ENCODE measurements at places on chromosomes 5 and 9.

GRCh38 chr9:9764821-9765220 is 848.0 kb downstream of the PTPRD start:
- DNase-seq: no peak

GRCh38 chr5:122915717-122916461 is 70.5 kb downstream of the SNX24 start:
- no peak for DNase-seq

DNA sequence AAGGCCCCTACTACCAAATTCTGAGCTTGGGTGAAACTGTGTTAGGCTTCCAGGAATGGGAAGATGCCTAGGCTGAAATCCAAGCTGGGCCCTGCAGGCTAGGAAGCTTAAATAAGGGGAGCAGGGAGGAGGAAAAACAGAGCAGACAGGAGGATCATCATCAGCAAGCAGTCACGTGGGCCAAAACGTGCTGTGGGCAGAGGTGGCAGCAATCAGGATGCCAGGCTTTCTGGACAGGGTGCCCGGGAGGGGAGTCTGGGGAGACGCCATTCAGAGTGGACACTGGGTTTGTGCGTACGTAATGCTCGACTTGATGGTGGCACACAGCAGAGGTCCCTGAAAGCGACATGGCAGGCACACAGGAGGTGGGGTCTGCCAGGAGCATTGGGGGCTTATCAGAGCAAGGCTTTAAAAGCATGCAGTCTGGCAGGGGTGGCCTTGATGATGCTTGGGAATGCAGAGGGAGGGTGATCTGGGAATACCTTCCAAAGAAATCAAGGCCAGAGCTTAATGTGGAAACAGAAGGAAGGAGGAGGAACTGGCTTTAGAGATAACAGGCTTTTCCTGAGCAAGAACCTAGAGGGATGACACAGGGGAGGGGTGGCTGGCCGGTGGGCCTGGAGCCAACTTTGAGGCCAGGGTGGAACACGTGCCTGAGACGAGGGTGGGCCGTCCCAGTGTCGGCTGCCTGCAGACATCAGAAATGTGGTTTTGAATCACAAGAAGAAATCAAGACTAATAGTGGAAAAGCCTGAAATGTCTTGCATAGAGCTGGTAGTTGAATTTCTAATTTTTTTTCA is 212.5 kb downstream of the GADD45G start:
- no peak for DNase-seq

- DNase-seq: no peak
These were observed 5.1 kb downstream of the FLT4 start for GRCh38 chr5:180644129-180644824.

GRCh38 chr9:134366223-134367031 is 40.2 kb downstream of the RXRA start:
- DNase-seq: peak; percentile 50

- DNase-seq: no peak
These were observed 115.6 kb downstream of the WDR70 start for GRCh38 chr5:37494756-37495155.

DNA sequence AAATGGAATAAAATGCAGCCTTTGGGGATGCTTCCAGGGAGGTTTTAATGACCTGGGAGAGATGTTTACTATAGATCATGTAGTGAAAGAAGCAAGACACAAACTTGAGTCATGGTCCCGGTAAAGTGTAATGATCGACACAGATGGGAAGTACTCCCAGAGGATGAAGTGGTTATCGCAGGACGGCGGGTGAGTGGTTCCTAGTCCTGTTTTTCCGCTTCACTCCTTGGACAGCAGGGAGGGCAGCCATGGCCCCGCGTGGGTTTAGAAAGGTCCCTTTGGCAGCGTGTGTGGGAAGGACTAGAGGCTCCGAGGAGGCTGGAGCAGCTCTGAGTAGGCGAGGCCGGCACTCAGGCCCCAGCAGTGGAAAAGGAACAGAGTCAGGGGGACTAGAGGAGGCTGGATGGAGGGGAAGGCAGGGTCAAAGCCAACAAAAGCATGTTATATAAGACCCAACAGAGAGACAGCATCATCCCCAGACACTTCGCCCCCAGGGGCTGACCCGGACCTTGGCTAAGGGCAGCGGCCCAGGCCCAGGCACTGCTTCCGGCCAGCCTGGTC is 49.2 kb upstream of the STXBP1 start:
- DNase-seq: no peak

DNA sequence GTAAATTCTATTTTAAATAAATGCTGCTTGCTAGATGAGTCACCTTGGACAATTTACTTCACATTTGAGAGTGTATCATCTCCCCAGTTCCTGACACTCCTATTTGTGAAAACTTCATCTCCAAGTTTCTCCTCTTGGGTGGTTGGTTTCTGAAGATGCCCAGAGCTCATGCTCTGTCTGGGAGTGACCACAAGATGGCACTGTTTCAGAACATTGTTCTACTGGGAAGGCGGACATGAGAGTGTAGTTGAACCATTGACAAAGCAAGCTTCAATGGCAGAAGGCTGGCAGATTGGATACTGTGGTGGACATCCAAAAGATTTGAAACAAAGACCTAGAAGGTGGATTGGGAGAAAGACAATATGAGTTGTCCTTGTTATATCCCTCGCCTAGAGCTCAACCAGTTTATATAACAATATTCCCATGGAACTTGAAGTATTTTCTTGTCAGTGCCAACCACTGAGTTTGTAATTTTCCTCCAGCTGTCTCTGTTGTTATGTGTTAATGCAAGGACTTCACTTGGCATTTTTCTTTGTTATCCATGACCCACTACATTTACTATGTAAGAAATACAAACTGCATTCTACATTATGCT is 234.3 kb upstream of the ANKH start:
- DNase-seq: peak; percentile 70

DNA sequence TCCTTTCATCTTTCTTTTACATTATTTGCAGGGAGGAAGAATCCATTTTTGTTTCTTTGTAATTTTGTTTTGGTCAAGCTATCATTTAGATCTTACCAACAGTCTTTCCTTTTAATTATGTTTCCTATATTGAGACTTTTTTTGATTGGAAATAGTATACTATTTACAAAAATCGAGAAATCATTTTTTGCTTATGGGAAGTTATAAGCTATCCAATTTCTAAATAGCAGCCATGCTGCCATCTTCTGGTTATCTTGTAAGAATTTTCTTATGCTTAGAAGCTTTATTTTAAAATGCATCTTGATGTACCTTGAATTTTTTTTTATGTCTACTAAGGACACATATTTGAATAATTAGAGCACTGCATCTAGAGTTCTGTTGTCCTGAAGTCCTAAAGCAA is 821.2 kb downstream of the PTPRD start:
- peak; percentile 47 for DNase-seq

DNA sequence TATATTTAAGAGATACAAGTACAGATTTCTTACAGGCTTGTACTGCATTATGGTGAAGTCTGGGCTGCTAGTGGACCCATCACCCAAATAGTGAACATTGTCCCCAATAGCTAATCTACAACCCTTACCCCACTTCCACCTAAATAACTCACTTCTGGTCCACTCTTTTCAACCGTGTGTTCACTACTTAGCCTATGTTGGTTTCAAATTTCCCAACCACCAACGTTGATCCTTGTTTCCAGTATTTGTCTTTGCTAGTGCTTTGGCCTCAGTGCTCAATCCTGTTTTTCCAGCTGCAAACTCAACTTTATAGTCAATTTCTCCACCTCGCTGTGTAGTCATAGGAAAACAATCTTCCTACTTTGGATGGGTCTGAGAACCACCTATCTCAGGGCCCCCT is 45.3 kb upstream of the TTC39B start:
- DNase-seq: no peak

- DNase-seq: no peak
These were observed 57.7 kb upstream of the SHB start for GRCh38 chr9:38126730-38127129.

DNA sequence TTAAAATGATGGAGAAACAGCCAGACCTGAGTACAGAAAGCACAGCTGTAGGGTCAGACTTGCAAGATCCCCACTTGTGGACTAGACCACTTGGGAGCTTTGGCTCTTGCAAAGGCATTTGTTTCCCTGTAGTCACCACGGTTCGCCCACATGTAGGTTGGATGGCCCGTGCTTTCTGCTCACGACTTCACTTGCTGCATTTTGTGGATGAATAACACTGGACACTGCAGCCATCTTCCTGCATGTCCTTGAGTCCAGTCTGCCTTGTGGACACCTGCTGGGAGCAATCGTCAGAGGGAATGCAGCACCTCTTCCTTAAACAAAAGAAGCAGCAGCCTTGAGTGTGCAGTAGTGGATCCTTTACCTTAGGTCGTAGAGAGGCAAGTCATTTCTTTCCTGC is 372.9 kb upstream of the IRX2 start:
- DNase-seq: no peak

DNA sequence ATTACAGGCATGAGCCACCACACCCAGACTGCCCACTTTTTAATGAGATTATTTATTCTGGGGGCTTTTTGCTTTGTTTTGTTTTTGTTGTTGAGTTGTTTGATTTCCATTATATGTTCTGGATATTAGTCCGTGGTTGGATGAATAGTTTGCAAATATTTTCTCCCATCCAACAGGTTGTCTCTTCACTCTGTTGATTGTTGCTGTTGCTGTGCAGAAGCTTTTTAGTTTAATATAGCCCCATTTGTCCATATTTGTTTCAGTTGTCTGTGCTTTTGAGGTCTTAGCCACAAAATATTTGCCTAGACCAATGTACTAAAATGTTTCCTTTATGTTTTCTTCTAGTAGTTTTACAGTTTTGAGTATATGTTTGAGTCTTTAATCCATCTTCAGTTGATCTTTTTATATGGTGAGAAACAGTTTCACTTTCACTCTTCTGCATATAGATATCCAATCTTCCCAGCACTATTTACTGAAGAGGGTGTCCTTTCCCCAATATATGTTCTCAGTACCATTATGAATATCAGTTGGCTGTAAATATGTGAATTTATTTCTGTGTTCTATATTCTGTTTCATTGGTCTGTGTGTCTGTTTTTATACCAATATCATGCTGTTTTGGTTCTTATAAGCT is 30.2 kb upstream of the TBCA start:
- DNase-seq: peak; percentile 12

- no peak for DNase-seq
These were observed 20.2 kb upstream of the MTAP start for GRCh38 chr9:21782205-21782604.

DNA sequence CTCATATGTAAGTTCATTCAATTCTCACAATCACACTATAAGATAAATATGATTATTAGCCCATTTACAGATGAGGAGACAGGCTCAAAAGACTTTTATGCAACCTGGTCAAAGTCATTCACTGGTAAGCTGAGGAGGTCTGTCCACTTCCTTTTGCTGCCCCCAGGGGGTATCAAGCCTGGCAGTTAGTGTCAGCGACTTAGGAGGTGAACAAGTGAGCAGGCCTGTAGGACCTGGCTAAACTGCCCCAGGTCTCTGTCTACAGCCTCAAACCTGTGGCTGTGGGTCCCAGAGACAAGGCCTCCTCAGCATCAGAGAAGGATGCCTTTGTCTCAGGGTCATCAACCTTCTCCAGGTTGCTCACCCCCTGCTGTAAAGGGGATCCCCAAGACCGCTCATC is 10.4 kb downstream of the TGFBI start:
- DNase-seq: peak; percentile 31

GRCh38 chr9:109251080-109251775 is 69.6 kb downstream of the EPB41L4B start:
- peak; percentile 50 for DNase-seq

GRCh38 chr5:111235635-111236034 is 11.5 kb downstream of the CAMK4 start:
- no peak for DNase-seq

GRCh38 chr9:121842612-121842978 is 191.2 kb downstream of the DAB2IP start:
- DNase-seq: no peak

DNA sequence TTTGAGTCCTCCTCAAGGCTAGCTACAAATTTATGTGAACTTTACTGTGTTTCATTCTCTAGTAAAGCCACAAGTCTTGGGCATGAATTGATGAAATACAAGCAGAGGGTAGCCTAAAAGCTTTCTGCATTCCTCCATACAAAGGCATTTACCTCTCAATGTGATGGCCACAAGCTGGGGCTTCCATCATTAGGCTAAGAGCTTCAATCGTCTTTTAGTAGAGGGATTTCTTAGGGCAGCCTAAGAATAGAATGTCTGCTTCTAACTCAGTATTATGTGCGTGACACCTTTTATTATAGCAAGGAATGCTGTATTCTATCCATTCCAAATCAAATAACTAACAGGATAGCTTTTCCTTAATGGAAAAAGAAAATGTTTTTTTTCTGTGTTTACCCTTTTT is 3.7 kb downstream of the PLAC8L1 start:
- no peak for DNase-seq

GRCh38 chr5:87183896-87184295 is 83.8 kb upstream of the RASA1 start:
- no peak for DNase-seq

DNA sequence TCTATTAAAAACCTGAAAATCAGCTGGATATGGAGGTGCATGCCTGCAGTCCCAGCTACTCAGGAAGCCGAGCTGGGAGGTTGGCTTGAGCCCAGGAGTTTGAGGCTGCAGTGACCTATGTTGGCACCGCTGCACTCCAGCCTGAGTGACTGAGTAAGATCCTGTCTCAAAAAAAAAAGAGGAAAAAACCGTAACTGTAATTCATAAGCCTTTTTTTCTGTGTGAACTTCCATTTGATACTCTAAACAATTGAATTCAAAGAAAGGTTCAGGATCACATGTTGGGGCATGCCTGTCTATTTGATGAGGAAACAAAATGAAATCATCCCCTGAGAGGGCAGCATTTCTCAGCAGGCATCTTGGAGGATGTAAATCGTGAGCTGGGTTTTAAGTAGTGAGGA is 38.8 kb downstream of the ITGA2 start:
- DNase-seq: no peak

DNA sequence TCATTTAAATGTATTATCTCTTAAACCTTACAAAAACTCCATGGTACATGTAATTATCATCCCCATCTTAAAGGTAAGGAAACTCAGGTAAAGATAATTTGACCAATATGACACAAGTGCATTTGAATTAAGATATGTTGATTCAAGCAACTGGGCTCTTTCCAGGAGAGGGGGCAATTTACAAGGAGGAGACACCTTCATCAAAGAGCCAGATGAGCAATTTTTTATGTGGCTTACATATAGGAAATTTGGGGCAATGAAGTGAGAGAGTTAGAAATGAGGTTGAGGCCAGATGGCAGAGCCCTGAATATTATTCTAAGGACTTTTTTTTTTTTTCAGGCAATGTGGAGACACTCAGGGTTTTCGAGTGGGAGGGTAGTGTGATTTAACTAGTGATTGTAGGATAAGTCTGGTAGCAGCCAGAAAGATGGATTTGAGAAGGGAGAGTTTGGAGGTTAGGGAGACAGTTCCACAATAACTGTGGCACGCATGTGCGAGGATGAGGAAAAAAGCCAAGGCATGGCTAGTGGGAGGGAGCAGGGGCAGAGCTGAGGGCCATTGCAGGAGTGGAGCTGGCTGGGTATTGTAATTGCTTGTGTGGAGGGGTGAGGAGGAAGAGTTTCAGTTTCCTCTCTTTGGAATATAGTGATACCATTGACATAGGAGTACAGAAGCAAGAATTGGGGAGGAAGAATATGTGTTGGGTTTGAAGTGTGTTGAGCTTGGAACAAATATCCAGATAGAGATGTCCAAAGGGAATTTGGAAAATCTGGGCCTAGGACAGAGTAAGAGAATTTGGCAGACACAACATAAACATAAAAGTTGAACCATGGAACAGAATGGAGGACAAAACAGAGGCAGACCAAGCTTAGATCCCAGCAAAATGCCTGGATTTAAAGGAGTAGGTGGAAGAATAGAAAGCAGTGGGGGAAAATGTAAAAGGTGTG is 72.0 kb downstream of the ACTBL2 start:
- DNase-seq: no peak

Measured in NB4 (cell line).